ENCODE measurements at places on chromosomes 4 and X.

- no peak for DNase-seq
These were observed at the start of gene TRIM75 for GRCh38 chr4:165053645-165054044. TSS of gene TRIM75 (plus strand) at chr4:165053866. CDS start at chr4:165059148, 5,282 bp downstream.

DNA sequence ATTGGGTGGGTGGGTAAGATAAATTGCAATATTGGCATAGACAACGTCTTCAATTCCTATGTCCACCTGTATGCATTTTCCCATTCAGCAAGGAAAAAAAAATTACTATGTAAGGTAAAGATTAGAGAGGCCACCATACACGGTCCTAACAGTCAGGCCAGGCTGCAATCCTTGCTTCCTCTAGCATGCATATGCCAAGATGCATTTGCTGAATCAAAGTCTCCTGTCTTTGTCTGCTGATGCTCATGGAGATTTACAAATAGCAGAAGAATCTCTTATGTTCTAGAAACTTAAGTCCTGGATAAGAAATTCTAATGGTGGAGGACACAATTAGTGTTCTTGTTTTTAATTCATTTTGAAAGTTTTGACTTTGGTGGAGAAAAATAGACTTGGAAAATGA is 206.8 kb downstream of the PDGFC start:
- no peak for DNase-seq

- DNase-seq: no peak
These were observed 119.5 kb downstream of the GLRA3 start for GRCh38 chr4:174709526-174709925.

DNA sequence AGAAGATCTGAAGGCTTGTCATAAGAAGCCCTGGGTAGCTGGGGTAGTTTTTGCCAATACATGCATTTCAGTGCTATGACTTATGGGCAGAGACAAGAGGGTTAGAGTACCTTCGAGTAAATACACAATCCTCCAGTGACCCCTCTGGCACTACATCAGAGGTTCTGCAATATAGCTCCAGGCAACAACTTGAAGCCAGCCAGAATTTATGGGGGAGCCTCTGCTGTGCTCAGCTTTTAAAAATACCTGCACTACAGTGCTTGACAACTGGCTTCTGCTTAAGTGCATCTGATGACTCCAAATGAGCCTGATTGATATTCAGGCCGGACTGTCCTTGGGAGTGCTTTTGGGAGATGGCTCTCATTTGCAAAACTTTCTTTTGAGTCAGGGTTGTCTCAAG is 44.9 kb upstream of the SMAD1 start:
- DNase-seq: no peak

GRCh38 chrX:17833954-17834353 is 27.1 kb downstream of the RAI2 start:
- DNase-seq: no peak

DNA sequence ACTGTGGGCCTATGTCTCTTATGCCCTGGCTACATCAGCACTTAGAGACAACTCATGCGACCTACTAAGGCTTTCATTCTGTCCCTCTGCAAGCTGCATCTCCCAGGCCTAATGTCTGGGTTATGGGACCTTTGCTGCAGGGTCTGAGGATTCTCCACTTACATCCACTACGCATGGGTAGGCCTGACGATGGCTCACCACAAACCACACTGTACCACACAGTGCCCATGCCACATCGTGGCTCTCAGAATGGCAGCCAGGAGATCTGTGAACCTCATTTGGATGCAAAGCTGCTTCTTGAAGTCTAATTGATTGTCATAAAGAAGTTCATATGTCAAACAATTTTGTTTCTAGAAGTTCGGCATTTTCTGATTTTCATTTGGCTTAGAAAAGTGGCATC is 84.6 kb upstream of the BEND4 start:
- DNase-seq: no peak

DNA sequence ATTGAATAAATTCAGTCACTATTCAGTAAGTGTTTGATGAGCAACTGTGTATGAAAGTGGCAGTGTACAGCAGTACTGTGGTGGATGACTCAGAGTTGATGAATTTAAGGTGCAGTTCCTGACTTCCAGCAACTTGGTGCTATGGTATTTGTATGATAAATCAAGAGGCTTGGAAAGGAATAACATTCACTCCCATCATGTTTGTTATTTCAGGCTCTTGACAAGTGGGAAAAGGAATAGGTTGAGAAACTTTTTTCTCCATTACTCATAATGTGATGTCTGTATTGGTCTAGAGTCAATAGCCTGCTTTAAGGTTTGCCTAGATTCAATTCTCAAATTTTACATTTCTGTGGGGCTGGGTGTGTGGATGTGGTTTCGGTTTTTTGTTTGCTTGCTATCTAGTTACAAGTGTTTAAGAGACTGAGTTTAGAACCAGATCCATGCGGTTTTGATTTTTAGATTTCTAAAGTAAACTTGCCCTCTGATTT is 35.1 kb upstream of the CYP2U1 start:
- DNase-seq: no peak

DNA sequence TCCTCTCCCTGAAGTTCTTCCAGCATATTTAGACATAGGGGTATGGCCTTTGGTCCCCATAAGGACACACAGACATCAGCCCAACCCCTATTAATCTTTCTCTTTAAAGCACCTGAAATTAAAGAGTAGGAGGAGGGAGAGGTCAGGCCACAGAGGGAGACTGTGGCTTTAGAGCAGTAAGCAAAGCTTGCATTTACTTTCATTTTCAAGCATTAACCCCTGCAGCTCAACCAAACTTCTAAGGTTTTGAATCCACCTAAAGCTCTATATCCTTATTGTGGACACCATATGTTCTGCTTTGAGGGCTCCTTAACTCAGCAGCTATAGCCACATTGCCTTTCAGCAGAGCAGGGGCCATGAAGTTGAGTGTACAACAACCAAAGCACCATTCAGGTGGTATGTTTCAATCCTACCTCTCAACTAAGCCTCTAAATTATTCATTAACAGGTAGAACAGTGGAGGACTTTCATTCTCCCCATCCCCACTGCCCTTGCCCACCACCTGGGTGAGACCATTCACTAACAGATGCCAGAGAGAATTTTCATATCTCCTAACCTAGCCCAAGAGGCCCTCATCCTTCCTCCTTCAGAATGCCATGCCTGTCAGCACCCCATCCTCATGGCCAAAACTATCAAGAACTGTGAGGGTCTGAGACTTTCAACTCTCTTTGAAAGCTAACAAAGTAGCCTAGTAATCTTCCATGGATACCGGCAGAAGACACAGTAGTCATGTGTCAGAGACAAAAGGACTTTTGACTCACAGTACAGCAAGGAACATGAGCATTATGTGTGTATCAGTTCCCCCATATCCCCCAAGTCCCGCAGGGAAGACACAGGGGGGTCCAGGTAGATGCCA is 20.8 kb downstream of the LIN54 start:
- no peak for DNase-seq

GRCh38 chrX:11770320-11770719 is 12.3 kb downstream of the MSL3 start:
- no peak for DNase-seq

- DNase-seq: no peak
These were observed 64.4 kb downstream of the HAUS3 start for GRCh38 chr4:2177443-2178093.

- no peak for DNase-seq
These were observed 46.7 kb downstream of the TMEM154 start for GRCh38 chr4:152633118-152633517.

- DNase-seq: no peak
These were observed 515.1 kb upstream of the DIPK2B start for GRCh38 chrX:45715748-45716147.

- no peak for DNase-seq
These were observed 79.5 kb downstream of the PRKG2 start for GRCh38 chr4:81135501-81135900.

DNA sequence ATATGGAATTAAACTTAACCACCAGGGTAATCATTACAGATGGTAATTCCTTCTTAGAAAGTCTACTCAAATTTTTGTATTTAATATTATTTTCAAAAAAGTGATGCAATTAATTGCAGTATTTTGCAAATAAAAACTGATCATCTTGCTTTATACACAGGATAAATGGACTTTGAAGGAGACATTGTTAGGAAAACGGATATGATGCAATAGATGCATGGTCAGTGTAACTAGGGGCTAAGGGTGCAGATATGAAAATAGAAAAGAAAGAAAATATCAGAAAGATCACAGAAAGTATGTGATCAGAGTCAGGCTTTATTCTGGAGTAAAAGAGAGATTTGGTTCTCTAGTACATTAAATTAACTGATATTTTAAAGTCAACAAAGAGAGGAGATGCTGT is 401.7 kb downstream of the TLL1 start:
- DNase-seq: no peak

DNA sequence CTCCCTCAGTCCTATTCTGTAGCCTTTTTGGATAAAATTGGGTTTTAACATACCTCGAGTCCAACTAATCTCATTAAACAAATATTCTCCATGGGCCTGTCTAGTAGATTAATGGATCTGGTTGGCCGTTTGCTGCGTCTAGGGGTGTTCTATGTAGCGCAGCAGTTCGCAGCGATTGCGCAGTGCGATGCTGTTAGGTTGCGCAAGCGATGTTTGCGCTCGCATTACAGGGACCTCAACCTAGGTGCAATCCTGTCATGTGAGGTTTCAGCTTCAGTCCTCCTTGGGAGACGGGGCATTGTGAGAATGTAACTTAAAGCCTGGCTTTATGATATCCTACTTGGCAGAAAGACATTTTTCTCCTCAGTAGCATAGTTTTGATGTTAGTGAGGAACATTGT is 14.0 kb downstream of the OGT start:
- no peak for DNase-seq

- DNase-seq: no peak
These were observed 13.9 kb downstream of the OFD1 start for GRCh38 chrX:13748486-13748885.

DNA sequence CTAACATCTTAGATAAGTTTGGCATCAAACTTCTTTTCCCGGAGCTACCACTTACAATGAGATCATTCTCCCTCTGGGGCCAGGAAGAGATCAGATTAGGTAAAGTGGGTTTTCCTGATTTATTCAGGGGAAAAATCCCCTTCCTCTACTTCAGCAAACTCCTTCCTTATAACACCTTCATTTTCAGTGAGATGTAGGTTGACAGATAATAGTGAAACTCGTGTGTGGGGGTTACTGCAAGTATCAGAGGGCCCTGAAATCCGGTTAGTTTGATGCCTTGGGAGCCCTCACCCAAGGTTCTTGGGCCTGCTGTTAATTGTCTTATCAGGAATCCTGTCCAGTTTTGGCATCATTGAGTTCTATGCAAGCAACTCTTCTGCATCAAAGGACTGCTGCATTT is 10.8 kb downstream of the FTHL17 start:
- DNase-seq: no peak

DNA sequence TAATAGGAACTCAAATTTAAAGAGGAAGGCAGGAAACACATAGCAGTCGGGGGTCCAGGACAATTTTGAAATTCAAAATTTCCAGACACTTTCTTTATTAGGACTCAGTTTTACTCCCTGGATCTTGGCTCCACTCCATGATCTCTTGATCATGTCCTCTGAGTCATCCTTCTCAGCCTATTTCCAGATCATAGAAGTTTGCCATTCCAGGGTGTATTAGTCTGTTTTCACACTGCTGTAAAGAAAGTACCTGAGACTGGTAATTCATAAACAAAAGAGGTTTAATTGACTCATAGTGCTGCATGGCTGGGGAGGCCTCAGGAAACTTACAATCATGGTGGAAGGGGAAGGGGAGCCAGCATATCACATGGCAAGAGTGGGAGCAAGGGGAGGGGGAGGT is 564.7 kb upstream of the ACTRT1 start:
- no peak for DNase-seq

GRCh38 chr4:107304699-107305286 is 268.7 kb upstream of the DKK2 start:
- DNase-seq: no peak

DNA sequence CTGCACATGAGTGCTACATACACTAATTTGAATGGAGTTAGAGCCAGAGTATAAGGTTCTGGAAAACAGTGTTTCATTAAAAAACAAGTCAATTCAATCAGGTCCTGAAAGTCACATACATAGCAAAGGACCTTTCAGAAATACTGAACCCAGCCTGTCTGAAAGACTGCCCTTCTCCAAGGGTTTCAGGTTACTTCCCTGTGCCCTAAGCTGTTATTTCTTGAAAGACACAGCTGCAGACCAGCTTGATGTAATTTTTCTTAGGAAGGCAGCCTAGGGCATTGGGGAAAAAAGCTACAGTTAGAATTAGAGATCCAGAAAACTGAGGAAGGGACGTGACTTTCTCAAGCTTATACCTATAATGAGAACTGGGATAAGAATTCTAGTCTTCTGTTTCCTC is 155.9 kb upstream of the MAOA start:
- no peak for DNase-seq

All from activated CD8-positive, alpha-beta memory T cell treated with anti-CD3 and anti-CD28 coated beads for 4 hours (primary cell).